Caco-2 (cell line): ENCODE measurements at places on chromosomes 13 and 19. TPM values are rescaled to one million over a fixed set of nuclear protein-coding genes. Genes with fewer than 3 reads are reported as not detected.

Gene SSC5D
- 0.58 and 0.86 TPM in 2 replicates for total RNA-seq

Gene NCR1
- 0.91 and 1.1 TPM in 2 replicates for total RNA-seq

DNA sequence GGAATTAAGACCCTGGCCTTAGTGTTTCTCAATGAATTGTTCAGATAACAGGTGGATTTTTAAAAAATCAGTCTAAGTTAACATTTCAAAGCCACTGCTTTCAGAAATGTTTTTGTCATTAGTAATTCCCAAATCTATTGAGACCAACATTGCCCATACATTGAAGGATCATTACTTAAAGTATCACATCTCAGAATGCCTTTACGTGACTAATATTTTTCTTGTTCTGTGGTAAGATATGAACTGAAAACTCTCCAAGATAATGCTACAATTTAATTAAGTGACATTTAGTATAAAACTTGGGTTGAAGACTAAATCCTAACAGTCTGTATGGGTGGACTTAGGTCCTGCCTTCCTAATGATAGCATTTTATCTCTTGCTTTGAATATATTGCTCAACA lies 59.4 kb upstream of the POSTN start:
- no peak for DNase-seq

DNA sequence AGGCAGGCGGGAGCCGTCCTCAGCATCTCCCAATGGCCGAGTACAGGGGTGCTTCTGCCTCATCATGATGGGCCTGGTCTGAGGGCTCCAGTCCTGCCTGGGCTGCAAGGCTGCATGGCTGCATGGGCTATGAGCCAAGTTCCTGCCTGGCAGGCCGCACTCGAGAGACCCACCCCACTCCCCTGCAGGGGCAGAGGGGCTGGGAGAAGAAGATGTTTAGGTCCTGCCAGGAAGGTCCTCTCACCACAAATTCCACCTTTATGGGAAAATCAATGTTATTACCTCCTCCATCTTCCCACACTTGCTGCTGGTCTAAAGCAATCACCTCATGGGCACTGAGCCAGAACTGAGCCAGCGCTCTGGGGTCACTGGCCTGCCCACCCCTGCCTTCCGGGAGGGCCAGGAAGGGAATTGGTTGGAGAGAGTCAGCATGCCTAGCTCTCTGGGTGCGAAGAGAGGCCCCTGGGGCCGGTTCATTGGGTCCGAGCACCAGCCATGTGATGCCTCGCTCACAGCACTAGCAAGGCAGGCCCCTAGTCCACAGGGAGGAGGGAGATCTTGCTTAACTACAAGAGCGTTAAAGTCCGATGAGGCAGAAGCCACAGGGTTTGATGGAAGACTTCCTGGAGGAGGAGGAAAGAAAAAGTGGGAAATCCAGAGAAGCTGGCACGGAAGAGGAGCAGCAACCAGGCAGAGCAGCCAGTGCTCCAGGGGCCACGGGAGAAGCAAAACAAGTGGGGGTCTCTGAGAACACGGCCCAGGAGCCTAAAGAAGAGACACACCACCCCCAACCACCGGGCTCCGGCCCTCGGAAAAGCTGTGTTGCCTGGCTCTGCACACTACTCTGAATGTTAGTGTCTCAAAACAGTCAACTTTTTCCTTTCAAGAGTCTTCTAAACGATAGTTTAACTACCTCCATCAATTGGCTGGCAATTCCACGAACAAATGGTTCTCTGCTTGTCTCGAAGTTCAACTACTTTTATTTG lies 63.1 kb downstream of the CEBPG start:
- no peak for DNase-seq

DNA sequence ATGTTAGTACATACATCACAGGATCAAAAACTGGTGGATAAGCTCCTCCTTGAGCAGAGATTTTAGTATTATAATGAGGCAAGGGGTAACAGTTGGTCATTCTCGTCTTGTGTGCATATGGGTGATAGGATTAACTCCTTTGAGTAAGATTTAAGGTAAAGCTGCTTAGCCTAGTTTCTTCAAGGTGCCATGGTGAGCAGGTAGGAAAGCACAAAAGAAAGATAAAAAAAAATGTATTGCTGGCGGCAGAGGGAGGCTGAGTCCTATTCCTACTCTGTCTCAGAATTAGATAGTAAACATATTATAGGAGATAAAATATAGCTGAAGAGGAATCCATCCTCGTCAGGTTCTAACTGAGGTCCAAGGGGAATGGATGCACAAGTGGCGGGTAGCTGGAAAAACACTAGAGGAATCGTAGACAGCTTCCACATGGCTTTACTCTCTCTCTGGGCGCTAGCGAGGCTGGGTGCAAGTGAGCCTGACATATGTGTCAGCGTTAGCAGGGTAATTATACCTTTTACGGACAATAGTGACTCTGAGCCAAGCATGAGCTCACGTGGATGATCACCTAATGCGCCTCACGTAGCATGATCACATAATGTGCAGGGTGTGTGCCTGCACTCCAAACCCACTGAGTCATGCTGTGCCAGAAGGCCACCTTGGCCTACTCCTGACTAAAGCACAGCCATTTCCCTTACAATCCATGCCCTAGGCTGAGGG lies 734.3 kb upstream of the MIR17HG start:
- no peak for DNase-seq

- no peak for DNase-seq
Observed at GRCh38 chr13:34277936-34278335, 460.0 kb downstream of the RFC3 start.

- DNase-seq = no peak
Observed at GRCh38 chr19:40561947-40562346, 14.7 kb upstream of the SHKBP1 start.

DNA sequence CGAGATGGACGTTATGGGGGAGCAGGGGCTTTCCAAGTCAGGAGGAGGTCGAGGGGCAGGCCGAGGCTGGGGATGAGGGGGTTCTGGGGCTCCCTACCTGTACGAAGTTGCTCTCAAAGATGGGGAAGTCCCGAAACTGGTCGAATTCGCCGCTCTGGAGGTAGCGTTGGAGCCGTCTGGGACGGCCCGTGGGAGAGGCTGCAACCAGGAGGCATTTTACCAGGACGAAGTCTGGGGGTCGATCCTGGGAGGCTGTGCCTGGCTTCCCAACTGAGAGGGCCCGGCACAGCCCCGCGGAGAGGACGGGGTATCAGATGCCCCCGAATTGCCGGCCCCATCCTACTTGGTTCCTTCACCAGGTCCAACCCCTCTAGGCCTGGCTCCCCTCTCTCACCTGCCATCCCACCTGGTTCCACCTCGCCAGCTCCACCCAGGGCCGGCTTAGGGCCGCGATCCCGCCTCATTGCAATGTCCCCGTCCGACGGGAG lies 527 bp upstream of the EMC10 start:
- DNase-seq = no peak

DNA sequence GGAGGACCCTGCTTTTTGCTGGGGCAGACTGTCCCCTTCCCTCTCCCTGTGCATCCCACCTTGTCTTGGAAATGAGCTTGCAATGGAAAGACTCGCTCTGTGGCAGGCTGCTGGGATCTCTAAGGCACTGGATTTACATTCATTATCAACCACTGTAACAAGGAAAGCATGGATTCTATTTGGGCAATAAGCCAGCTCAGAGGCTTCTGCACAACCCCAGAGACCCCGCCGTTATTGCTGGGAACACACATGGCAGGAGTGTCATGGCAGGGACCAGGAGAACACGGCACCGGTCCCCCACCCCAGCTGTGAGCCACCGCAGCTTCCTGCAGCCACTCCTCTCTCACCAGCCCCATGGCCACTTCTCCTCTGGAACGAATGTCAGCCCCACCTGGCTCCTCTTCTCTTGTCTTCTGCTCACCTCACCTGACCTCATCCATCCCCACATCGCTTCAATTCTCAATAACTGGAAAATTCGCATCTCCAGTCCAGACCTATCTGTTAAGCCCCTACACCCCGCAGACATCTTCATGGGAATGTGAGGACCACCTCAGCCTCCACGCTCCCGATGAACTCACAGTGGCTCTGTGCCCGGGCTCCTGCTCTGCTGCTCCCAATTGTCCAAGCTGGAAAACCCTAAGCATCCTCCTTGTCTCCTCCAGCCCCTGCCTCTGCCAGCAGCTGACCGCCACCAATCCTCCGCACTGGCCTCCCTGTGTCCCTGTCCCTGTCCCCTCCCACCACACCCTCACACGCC lies 181.5 kb downstream of the USP12 start:
- no peak for DNase-seq

DNA sequence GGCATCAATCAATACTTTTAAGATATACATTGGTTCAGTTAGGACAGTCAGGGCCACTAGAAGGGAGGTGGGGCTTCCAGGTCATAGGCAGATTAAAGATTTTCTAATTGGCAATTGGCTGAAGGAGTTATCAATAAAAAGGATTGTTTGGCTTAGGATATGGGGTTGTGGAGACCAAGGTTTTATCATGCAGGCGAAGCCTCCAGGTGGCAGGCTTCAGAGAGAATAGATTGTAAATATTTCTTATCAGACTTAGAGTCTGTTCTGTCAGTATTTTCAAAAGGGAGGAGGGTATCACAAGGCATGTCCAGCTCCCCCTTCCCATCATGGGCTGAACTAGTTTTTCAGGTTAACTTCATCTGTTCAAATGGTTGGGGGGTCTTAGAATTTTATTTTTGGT lies 77.4 kb upstream of the FARP1 start:
- DNase-seq = peak; percentile 42
